ENCODE measurements at places on chromosomes 11 and 22.

DNA sequence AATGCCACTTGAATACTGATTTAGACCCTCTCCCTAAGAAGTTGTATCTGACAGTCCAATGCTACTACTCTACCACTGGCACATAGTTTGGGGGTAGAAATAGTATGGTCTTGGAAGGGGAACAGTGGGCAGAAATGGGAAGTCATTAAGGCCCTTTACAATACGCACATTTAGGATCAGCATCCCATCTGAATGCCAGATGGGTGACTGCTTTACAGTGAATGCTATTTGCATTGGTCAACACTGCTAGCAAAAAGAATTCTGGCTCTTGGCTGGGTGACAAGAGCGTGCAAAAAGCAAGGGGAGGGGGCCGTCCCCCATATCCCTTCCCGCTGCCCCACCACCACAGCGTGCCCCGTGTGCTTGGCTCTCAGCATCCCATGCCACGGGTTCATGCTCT, 104.7 kb upstream of the BID start:
- no peak for DNase-seq

DNA sequence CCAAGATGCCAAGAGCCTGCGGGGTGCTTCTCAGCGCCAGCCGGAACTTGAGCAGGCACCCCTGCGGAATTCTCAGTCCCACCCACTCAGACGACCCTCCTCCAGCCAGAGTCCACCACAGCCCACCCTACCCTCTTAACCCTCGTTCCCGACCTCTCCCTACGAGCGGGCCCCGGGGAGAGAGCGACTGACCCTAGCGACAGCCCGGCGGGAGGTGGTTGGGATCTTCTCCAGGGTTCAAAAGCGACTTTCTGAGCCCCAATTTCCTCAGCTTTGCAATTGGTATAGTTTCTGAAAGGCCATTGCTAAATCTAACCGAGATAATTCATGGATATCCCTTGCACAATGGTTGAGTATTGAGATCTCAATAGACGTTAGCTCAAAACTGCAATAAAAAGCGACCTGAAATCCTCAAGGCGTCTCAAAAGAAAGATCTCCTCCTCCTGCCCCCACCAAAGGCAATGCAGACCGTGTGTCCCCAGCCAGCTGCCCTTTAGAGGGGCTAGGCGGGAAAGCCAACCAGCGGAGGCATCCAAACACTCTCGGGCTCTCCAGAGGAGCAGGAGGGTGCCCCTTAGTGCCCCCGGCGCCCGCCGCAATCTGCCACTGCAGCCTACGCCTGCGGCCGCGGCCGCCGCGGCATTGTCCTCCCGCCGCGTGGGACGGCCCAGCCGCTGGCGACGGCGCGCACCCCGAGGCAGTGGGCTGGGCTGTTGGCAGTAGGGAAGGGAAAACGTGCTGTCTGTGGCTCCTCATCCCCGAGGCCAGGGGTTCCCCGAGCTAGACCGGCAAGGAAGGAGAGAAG, 1.5 kb upstream of the SLC6A5 start:
- DNase-seq, result no peak

DNA sequence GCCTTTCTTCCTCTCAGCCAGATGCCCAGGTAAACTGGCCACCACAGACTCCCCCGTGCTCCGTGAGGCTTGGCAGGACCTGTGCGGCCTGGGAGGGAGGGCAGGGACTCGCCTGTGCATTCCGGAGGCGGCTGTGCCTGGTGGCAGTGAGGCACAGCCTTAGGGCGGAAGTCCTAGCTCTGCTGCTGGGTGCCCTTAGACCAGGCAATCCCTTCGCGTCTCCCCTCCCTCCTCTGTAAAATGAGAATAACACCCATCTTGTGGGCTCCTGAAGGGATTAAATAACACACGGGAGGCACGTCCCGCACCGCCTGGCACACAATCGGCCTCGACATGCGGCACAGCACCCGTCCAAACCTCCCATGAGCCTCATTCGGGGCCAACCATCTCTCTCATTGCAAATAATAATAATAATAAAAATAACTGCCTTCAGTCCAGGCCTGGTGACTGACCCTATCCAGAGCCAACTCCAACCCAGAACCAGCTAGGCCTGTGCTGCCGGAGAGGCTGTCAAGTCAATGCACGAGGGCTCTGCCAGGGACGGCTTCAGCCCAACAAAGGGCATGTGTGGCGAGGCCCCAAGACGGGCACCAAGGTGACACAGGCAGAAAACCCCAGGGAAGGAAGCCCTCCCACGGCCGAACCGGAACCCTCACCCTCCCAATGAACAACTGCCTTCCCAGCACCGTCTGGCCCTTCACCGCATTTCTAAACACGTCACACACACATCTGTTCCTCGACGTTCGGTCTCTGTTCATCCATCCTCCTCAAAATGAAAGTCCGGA, 8.2 kb downstream of the LTO1 start:
- no peak for DNase-seq

DNA sequence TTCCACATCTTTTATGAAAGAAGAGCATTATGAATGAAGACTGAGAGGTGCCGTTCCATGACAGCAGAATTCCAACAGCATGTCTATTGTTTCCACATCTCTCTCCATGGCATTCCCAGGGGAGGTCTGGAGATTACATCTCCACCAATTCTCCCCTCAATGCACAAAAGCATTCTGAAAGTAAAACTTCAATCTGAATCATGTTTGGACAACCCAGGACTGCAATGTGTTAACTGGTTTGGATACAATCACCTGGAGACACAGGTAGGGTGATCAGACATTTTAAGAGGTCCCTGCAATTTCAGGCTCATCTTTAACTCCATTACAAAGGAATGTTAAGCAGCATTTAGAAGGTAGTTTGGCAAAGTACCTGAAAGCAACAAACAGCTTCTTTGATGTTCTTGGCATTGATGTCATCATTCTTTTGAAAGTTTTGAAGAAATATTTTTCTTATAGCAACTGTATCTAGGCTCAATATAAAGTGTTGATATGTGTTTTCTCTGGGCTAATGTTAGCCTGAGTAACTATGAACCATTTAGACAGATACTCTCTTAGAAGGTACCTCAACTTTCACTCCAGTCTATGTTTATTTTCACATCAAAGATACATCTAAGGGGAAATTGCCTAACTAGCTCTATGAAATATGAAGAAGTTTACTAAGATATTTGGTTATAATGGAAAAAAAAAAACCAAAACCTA, 181.4 kb upstream of the MTMR2 start:
- DNase-seq, result no peak

DNA sequence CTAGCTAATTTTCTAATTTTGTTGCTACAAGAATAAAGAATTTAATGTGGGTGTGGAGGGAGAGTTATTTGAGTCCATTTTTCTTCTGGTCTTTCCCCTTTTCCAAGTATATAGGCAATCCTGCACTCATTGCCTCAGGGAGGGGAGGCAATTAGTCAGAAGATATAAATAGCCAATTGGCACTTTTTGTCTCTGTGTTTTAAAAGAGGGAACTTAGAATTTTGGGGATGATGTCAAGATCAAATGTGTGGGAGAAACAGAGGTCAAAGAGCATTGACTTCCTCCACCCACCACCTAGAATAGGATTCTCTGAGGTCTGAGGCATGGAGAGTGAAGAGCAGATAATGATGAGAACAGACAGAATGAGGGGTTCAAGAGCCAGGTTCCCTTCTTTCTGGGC, 120.3 kb upstream of the ZC3H12C start:
- no peak for DNase-seq

DNA sequence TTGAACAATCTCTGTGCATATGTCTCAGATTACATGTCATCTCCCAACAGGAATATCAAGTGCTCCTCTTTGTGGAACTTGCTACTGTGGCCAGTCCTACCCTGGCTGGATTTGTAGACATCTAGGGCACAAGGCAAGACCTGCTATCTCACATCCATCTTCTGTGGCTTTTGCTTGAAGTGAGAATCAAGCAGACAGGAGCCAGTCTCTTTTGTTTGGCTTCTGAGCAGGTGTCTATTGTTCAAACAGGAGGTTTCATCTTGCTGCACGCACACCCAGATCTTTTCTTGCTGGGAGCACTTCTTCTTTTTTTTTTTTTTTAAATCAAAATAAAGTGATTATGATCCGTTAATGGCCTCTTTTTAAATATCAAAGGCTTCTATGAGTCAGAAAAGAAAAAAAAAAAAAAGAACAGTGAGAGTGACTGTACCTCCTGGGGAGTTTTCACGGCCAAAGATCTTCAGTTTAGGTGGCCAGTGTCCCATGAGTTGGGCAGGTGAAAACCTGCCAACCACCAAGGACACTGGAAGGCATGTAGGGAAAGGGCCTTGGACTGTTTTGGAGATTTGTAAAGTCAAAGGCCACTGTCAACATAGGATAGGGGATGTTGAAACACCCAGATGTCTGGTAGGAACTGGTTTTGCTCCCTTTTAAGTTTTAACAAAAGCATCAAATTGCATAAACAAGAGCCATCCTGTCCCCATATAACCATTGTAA, 78.1 kb downstream of the CD44 start:
- DNase-seq, result no peak

DNA sequence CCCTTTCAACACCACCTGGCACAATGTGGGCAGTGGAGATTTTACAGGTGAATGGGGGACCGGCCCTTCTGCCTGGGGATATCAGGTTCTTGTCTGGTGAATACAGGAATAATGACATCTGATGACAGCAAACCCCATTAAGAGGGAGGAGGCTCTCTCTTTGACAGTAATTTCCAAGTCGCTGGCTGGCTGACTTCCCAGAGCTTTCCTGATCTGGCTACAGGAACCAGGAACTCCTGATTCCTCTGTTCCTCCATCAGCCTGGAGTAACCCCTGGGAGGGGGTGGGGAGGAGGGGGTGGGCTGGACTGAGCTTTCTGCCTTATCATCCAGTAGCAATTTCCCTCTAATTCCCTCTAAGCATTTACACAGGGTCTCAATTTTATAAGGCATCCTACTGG, 3.7 kb upstream of the MIEF1 start:
- DNase-seq, result no peak

DNA sequence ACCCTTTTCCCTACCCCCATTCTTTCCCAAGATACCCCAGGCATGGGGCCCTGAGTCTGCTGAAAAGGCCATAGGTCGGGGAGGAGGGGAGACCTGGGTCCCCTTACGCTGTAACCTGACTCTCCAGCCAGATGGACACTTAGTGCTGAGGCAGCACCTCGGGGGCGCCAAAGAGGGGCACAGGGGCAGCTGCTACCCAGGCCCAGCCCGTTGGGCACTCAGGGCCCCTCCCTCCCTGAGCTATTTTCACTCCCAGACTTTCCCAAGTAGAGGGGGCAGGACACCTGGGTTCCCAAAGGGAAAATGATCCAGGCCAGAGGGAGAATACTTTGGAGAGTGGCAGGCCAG, 933 bp downstream of the ACTN3 start:
- DNase-seq, result no peak

DNA sequence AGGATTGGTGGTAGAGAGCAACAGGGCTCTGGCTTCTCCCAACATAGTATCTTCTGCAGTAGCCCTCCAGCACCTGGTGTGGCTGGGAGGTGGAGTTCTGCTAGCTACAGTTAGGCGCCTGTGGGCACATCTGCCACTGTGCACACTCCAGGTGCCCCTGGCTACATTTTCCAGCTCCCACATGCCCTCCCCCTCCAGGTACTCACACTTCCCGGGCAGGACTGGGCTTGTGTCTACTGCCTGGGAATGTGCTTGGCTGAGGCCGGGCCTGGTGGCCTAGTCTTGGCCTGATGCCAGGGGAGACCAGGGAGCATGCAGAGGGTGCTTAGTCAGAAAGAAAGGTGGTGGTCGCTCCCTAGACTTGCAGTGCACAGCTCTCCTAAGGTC, 15.8 kb downstream of the PHLDB1 start:
- DNase-seq, result no peak

- no peak for DNase-seq
Measured at GRCh38 chr11:7892059-7892699, 38.9 kb downstream of the OR10A6 start.

DNA sequence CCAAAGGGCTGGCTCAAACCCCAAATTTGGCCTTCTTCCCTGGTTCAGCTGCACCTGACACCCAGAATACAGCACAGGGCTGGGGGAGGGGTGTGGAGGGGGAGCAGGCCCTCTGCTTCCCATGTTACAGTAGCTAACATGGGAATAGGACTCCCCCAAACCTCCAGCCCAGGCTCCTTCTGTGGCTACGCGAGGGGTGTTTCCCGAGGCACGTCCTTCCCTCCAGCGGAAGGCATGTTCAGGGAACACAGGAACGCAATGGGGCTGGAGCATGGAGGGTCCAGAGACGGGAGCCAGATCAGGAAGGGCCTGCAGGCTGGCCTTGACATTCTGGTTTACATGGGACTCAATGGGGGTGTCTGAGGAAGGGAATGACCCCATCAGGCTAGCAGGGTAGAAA, 11.8 kb upstream of the IGLL1 start:
- DNase-seq, result no peak

DNA sequence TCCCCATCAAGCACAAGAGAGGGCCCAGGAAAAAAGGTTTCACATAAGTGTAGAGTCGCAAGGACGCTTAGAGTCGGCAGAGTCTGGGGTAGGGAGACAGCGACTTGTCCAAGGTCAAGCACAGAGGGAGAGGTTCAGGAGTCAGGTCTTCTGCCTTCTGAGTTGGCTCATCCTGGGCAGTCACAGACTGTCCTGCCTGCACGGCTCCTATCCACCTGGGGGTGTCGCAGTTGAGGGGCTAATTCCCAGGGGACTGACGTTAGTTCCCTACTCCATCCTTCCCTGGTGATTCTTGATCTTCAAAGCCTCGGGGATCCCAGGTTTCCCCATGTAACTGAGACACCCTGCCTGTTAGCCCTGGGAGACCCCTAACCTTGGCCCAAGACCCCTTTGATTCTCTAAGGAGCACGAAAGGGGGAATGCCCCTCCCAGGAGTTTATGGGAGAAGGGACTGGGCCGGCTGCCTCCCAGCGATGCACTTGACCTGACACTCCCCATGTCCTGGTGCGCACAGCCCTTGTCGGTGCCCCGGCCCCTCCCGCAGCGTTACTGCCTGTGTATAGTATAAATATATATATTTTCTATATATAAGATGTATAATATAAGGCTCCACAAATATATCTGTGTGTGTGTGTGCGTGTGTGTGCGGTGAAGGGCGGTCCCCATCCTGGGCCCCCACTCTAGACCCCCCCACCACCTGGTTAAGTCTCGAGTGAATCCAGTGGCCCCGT, 14.7 kb upstream of the TAB1 start:
- DNase-seq, result no peak

DNA sequence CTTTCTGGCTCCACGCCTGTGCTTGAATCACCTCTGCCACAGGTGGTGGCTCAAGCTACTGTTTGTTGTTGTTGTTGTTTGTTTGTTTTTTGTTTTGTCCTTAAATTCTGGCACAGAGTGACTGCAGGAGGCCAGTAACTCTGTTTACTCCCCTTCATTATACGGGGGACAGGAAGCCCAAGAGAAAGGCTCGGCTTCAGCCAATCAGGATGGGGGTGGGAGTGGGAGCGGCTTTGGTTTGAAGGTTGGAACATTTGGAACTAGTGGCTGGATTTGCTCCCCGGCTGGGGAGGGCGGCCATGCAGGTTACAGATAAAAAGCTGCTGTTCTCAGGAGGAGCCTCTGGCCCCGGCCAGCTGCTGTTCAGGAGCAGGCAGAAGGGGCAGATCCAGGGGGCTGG, 19.7 kb upstream of the CABP2 start:
- no peak for DNase-seq

All from stimulated activated CD4-positive, alpha-beta T cell treated with anti-CD3 and anti-CD28 coated beads, Interleukin-1b, Interleukin-23, amount 100 ng/mL, for 48 hours (primary cell).